ENCODE measurements at places on chromosomes 2 and 18.

DNA sequence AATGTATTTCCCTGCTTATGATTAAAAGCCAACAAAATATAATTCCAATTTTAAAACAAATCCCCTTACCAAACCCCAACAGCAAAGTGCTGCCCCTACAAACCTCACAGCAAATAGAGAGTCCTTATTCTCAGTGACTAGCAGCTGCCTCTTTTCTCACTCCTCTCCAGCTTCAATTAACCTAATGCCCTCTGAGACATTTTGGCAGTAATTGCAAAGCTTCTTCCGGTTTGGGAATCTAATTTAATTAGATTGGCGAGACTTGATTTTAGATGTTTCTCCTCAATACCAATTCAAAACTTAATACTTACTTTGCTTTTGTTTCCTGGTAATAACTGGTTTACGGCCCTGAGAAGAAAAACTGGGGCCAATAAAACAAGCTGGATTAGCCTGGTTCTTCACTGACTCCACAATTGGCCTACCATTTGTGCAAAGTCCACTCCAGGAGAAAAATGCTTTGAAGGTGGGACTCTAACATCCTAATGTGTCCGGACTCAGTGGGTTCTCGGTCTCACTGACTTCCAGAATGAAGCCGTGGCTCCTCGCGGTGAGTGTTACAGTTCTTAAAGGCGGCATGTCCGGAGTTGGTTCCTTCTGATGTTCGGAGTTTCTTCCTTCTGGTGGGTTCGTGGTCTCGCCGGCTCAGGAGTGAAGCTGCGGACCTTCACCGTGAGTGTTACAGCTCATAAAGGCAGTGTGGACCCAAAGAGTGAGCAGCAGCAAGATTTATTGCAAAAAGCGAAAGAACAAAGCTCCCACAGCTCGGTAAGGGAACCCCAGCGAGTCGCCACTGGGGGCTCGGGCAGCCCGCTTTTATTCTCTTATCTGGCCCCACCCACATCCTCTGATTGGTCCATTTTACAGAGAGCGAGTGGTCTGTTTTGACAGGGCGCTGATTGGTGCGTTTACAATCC is 52.8 kb downstream of the SLC35F5 start:
- DNase-seq = no peak

- no peak for DNase-seq
Observed at GRCh38 chr2:68607837-68608236, 35.5 kb upstream of the PROKR1 start.

- no peak for DNase-seq
Observed at GRCh38 chr2:49901202-49902065, 747.1 kb upstream of the FSHR start.

DNA sequence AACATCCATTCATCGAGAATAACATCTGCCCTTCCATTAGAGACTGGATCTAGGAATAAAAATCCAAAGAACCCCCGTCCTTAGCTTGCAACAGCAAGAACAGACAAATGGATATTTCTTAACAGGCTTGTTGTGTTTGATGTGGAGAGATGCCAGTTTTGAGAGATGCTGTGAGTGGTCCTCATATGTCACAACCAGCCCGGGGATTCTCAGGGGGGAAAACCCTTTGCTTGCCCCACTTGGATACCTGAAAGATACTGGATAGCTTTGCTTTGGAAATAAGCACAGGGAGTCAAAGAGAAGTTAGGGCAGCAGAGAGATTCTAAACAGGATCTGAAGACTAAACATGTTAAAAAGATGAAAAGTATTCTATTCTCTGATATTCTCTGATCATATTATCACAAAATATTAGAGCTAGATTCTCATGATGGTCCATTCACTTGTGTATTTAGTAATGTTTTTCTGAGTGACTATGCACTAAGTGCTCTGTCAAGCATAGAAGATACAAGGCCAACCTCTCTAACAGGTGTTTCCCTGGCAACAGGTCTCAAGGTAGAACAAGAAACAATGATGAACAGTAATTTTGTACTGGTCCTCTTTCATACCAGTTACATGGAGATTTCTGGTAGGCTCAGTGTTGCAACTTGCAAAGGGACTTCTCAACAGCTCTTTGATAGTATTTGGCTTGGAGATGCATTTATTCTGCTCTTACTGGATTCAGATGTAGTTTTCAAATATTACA is 348.2 kb downstream of the MYCN start:
- no peak for DNase-seq

DNA sequence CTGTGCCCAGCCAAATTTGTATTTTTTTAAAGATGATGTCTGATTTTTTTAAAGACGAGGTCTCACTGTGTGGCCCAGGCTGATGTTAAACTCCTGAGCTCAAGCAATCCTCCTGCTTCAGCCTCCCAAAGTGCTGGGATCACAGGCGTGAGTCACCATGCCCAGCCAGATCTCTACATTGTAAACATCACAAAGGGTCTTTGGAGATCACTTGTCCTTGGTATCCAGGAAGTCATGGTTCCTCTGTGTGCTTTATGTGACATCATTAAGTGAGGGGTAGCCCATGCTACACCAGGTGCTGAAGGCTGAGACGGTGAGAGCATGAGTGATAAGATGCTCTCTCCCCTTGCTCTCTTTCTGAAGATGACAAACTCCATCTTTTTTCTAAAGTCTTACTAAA is 7.0 kb upstream of the NUP35 start:
- no peak for DNase-seq

- DNase-seq = no peak
Observed at GRCh38 chr2:133802409-133803039, 234.3 kb upstream of the NCKAP5 start.

DNA sequence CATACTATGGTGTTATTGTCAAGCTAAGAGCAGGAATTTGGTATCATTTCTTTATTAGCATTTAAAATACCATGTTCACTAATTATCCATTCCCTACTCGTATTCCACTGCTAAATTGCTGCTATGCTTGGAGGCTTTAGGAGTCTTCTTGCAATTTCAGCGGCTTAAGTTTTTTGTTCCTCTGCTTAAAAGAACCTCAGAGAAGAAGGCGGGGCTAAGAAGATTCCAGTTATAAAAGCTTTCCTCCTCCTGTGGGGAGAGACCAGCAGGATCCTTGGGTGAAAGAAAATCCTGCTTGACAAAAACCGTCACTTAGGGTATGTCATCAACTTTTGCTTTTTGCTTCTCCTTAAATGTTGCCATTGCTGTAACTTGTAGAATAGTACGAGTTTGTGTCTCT is at the start of gene TRPM8:
TSS of gene TRPM8 (plus strand) at position 258 of the 400 bp plus-strand sequence. CDS start 9,165 bp downstream, outside the sequence.
- no peak for DNase-seq

DNA sequence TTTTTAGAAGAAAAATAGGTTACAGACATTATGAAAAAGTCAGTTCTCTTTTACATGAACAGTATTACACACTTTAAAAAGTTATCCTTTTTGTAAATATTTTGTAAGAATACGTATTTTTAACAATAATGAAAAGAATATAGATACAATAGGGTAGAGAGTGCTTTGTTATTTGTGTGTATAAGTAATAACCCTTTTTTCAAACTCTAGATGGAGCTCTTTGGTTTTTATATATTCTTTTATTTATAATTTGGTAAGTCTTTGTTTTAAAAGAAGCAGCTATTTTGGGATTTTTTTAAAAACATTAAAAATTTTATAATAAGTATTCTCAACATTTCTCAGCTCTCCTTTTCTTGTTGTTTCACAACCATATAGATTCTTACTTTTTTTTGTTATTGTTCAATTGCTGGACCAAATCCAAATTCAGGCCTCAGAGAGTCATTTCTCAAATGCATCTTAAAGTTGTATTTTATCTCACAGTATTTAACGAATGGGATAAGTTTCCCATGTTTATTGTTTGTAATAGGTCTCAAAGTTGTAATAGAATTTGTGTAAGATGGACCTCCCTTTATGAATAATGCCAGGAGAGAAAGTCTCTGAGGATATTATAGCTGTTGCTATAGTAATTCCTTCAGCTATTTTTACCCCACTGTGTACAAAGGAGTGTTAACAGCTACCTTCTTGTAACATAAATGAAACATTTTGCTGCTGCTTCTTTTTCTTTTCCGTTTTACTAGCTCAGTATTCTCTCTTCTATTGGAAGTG is 46.4 kb downstream of the ACYP2 start:
- no peak for DNase-seq

- DNase-seq = peak; percentile 34
Observed at GRCh38 chr2:100554798-100555407, 7.9 kb upstream of the PDCL3 start.

GRCh38 chr2:104944495-104944894 is 90.6 kb downstream of the POU3F3 start:
- DNase-seq = no peak

- DNase-seq = no peak
Observed at GRCh38 chr18:34098109-34098508, 126.6 kb downstream of the NOL4 start.

GRCh38 chr2:109337221-109337620 is 208.2 kb downstream of the SH3RF3 start:
- DNase-seq = no peak

DNA sequence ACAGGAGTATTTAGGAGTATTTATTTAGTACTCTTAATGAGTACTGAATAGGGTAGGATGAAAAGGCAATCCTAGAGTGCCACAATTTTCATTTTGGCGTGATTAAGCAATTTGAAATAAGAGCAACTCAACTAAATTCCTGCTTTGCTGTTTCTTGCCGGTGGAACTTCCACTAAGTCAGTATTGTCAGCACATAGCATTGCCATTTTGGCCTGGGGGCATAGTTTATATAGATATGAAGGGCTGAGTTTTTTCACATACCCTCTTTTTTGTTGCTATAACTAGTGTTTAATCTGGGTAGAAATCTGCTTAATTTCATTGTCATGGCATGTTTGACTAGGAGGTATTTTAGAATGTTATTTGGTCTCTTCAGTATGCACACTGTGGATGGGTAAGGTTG is 1.9 kb downstream of the GTF2A1L start:
- DNase-seq = no peak

DNA sequence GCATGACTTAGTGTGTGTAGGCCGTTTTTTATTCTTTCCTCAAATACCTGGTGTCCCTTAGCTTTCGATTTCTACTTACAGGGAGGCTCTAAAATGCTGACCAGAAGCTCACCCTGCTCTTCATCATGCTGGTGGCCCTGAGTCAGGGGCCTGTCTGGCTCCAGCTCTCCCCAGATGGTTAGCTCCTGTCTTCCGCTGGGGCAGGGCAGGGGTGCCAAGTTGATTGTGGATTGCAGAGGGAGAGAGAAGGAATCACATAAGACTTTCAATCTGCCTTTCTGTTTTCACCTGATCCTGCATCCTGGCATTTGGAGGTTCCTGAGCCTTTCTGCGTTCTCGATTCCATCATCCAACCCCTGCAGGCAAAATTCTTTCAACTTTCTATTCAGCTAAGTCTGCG is 4.2 kb downstream of the CIB4 start:
- DNase-seq = no peak

GRCh38 chr2:54709336-54709809 is 14.1 kb upstream of the EML6 start:
- DNase-seq = no peak

DNA sequence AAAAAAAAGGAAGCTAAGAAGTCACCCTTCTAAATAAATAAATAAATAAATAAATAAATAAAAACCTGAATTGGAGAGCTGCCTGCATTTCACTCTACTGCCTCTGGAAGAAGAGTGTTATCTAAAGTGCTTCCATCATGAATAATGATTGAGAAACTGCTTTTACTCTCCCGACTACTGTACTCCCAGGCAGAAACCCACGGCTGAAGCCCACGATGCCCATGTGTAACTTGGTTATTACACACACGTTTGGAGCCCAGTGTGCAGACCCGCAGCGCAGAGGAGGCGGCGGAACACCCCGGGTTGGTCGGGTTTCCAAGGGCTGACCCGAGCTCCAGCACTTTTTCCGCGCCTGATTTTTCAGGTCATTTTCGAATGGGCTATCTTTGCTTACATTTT is 697 bp upstream of the SPATS2L start:
- DNase-seq = no peak

GRCh38 chr18:58025733-58026132 is 18.3 kb upstream of the NEDD4L start:
- no peak for DNase-seq

GRCh38 chr2:79876430-79876829 is 363.6 kb downstream of the CTNNA2 start:
- no peak for DNase-seq

- no peak for DNase-seq
Observed at GRCh38 chr2:1642993-1643619, 101.2 kb downstream of the PXDN start.

Measured in stimulated activated CD4-positive, alpha-beta T cell treated with anti-CD3 and anti-CD28 coated beads, Interleukin-4, amount 100 ng/mL, for 4 hours (primary cell).